ENCODE measurements at places on chromosomes 2 and 18.
A peak's percentile ranks its signal among the peaks of the same experiment; 100 is the strongest.

GRCh38 chr2:74548900-74549826 is 4.6 kb downstream of the LOXL3 start:
- peak; percentile 60 for DNase-seq

- DNase-seq, result no peak
These were observed 219.7 kb downstream of the THSD7B start for GRCh38 chr2:136985044-136985443.

- DNase-seq, result no peak
These were observed 17.9 kb downstream of the LCT start for GRCh38 chr2:135818937-135819610.

GRCh38 chr2:191593622-191594385 is 84.1 kb upstream of the NABP1 start:
- DNase-seq, result no peak

DNA sequence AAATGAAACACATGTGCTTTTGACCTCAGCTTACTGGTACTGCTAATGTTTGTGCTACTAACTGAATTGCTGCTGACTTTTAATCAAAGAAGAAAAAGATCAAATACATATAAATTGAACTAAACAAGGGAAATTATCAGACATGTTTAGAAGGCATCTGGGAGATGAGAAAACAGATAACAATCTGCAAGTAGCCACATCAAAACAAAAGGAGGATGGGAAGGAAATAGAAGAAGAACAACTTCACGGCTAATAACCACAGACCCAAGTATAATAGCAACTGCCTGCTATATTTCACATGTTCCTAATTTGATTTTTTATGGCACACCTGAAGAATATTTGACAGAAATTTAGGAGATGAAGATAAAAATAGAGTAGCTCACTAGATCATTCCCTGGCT is 542.6 kb upstream of the SYT4 start:
- peak; percentile 6 for DNase-seq

GRCh38 chr2:179856205-179856604 is 5.2 kb downstream of the ZNF385B start:
- no peak for DNase-seq

Measured in NCI-H1105 treated with DMSO at 0.1 percent for 48 hours (cell line).